GM23248 (cell line): ENCODE measurements at places on chromosomes 1 and 21. TPM values are rescaled to one million over a fixed set of nuclear protein-coding genes. Genes with fewer than 3 reads are reported as not detected.

- no peak overlapping the region for H3K27ac ChIP-seq
- no peaks in the 10 kb centered on the region for H3K4me1 ChIP-seq
- no peaks in the 10 kb centered on the region for H3K36me3 ChIP-seq
- no peak for DNase-seq
- no peak overlapping the region for H3K4me3 ChIP-seq
Observed at GRCh38 chr1:55962472-55962871, 616.9 kb downstream of the PLPP3 start.

- H3K4me1 ChIP-seq, result no peaks in the 10 kb centered on the region
- H3K36me3 ChIP-seq, result no peaks in the 10 kb centered on the region
- no peak overlapping the region for H3K4me3 ChIP-seq
- H3K27me3 ChIP-seq, result no peaks in the 10 kb centered on the region
- H3K27ac ChIP-seq, result no peak overlapping the region
Observed at GRCh38 chr1:3115275-3116149, 46.5 kb downstream of the PRDM16 start.

Gene ALPL
- total RNA-seq, result not detected in 2 replicates

DNA sequence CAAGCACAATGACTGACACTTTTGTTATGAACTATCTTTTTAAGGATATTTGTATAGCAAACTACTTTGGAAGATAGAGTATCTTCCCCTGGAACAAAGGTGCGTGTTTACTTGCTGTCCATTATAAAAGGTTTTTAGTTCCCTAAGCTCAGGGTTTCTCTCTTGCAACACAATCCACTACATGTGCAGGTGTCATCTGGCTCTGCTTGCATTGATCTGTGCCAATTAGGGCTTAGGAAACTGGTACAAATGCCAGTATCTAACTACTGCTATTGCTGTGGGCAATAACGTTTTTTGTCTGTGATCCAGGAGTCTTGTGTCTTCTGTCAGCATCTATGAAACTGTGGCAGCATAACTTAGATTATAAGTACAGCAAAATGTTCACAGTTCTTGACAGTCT, 68.3 kb upstream of the ABCD3 start:
- no peaks in the 10 kb centered on the region for H3K36me3 ChIP-seq
- no peak overlapping the region for H3K4me3 ChIP-seq
- H3K27me3 ChIP-seq, result peaks cover 38% of the 10 kb centered on the region
- H3K4me1 ChIP-seq, result no peaks in the 10 kb centered on the region
- no peak overlapping the region for H3K27ac ChIP-seq

Gene ZBTB17
- total RNA-seq, result 33.2 and 50.7 TPM in 2 replicates

Gene RER1
- 69.7 and 135 TPM in 2 replicates for total RNA-seq

Gene CD1C
- not detected in 2 replicates for total RNA-seq

DNA sequence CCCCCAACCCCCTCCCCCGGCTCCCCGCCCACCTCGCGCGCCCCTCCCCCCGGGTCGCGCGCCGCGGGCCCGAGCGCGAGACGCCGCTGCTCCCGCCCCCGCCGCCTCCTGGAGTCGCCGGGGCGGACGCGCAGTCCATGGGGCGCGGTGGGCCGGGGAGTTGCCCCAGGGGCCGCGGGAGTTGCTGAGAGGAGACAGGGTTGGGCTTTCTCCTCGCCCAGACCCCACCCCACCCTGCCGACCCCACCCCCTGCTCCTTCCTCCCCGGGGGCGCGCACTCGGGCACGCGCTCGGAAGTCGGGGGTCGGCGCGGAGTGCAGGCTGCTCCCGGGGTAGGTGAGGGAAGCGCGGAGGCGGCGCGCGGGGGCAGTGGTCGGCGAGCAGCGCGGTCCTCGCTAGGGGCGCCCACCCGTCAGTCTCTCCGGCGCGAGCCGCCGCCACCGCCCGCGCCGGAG, at the start of gene LAMC1:
Gene LAMC1 (plus strand): TSS at position 275 of the 455 bp plus-strand sequence. CDS start 297 bp downstream, outside the sequence.
- peaks cover 17% of the 10 kb centered on the region for H3K4me1 ChIP-seq
- H3K4me3 ChIP-seq, result peak within 1 kb of the TSS; percentile 97
- no peaks in the 10 kb centered on the region for H3K27me3 ChIP-seq
- peak within 1 kb of the TSS; percentile 98 for H3K27ac ChIP-seq
- peak; percentile 93 for DNase-seq
- H3K36me3 ChIP-seq, result peaks cover 16% of the 10 kb centered on the region; the same call in 1 of the 2 replicates

DNA sequence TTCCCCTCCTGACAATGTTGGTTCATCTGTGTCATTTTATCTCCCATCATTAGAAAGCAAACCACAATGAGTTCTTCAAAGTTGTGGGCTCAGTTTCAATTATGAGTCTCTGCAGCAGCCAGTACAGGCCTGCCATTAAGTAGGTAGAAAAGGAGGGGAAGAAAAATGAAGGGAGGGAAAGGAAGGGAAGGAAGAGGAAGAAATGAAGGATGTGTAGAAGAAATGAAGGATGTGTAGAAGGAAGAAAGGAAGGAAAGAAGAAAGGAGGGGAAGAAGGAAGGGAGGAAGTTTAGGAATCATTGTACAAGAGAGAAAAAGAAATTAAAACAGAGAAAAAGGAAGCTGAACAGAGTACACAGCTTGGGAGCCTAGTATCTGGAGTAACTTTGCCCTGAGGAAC, 498.3 kb upstream of the DAB1 start:
- H3K36me3 ChIP-seq, result no peaks in the 10 kb centered on the region
- DNase-seq, result no peak
- H3K4me1 ChIP-seq, result no peaks in the 10 kb centered on the region
- H3K27me3 ChIP-seq, result no peaks in the 10 kb centered on the region
- no peak overlapping the region for H3K4me3 ChIP-seq

Gene TESK2
- total RNA-seq, result 1.1 and 1.3 TPM in 2 replicates

- H3K27me3 ChIP-seq, result peaks cover 60% of the 10 kb centered on the region
- no peak for DNase-seq
- H3K36me3 ChIP-seq, result no peaks in the 10 kb centered on the region
- no peaks in the 10 kb centered on the region for H3K4me1 ChIP-seq
- H3K27ac ChIP-seq, result no peak overlapping the region
- no peak overlapping the region for H3K4me3 ChIP-seq
Observed at GRCh38 chr1:44524655-44525500, 119.8 kb downstream of the RNF220 start.

DNA sequence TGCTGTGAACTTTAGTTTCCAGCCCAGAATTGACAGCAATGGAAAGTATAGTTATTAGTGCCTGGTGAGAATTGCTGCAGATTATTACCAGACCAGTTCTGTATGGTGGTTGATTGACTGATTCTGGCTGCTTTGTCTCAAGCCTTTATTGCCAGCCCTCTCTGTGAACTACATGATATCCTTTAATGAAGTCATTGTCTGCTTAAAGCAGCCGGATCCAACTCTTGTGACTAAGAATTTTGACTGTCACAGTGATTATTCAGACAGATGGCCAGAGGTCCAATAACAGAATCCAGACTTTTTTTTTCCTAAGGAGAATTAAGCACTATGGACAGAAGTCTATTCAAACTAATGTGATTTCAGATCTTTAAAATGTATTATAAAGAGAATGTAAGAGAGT, 1548.6 kb upstream of the B3GALT2 start:
- H3K4me3 ChIP-seq, result no peak overlapping the region

DNA sequence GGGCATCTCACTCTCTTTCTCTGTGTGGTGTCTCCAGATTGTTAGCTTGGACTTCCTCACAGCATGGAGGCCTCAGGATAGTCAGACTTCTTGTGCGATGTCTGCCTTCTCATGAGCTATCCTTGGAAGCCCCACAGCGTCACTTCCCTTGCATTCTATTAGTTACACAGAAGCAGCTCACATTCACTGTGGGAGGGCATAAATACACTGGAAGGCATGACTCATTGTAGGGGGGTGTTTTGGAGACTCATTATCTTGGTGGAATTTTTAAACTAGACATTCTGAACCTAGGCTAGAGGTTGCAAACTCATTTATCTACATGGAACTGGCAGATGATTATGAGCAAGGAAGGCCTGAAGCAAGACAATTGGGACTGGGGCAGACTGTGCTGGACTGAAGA, 21.4 kb upstream of the FASLG start:
- DNase-seq, result peak; percentile 93
- peak overlapping the region; percentile 98 for H3K27ac ChIP-seq
- H3K27me3 ChIP-seq, result no peaks in the 10 kb centered on the region
- H3K4me3 ChIP-seq, result no peak overlapping the region

GRCh38 chr1:23084880-23085279, 65.6 kb downstream of the KDM1A start:
- no peak for DNase-seq
- H3K27me3 ChIP-seq, result no peaks in the 10 kb centered on the region
- peaks cover 46% of the 10 kb centered on the region for H3K36me3 ChIP-seq
- no peaks in the 10 kb centered on the region for H3K4me1 ChIP-seq
- H3K4me3 ChIP-seq, result no peak overlapping the region
- no peak overlapping the region for H3K27ac ChIP-seq

Gene DMBX1
- not detected in 2 replicates for total RNA-seq

Gene GPX7
- 38.7 and 44.7 TPM in 2 replicates for total RNA-seq

- H3K4me3 ChIP-seq, result no peak overlapping the region
- no peaks in the 10 kb centered on the region for H3K4me1 ChIP-seq
- no peak overlapping the region for H3K27ac ChIP-seq
- DNase-seq, result peak; percentile 79
- H3K36me3 ChIP-seq, result no peaks in the 10 kb centered on the region
Observed at GRCh38 chr1:85019994-85020393, 23.1 kb upstream of the MCOLN2 start.

- DNase-seq, result no peak
- H3K27me3 ChIP-seq, result no peaks in the 10 kb centered on the region
- H3K27ac ChIP-seq, result no peak within 1 kb of the TSS
- no peak within 1 kb of the TSS for H3K4me3 ChIP-seq
- no peaks in the 10 kb centered on the region for H3K4me1 ChIP-seq
Observed at GRCh38 chr1:54623216-54624007, at the start of gene FAM151A. Gene FAM151A (minus strand): TSS chr1:54623525. CDS start chr1:54623395, 130 bp downstream.

Gene CYP4A11
- total RNA-seq, result not detected in 2 replicates

Gene ST3GAL3
- total RNA-seq, result 13.8 and 13.9 TPM in 2 replicates

GRCh38 chr21:45797338-45797737, 153.8 kb downstream of the PCBP3 start:
- no peaks in the 10 kb centered on the region for H3K36me3 ChIP-seq
- H3K27me3 ChIP-seq, result 0 out of 2 replicates have a peak, but pooled peaks cover 5% of the 10 kb centered on the region
- H3K4me1 ChIP-seq, result no peaks in the 10 kb centered on the region
- H3K4me3 ChIP-seq, result no peak overlapping the region
- DNase-seq, result no peak

Gene MAP3K6
- 31.5 and 40.3 TPM in 2 replicates for total RNA-seq

DNA sequence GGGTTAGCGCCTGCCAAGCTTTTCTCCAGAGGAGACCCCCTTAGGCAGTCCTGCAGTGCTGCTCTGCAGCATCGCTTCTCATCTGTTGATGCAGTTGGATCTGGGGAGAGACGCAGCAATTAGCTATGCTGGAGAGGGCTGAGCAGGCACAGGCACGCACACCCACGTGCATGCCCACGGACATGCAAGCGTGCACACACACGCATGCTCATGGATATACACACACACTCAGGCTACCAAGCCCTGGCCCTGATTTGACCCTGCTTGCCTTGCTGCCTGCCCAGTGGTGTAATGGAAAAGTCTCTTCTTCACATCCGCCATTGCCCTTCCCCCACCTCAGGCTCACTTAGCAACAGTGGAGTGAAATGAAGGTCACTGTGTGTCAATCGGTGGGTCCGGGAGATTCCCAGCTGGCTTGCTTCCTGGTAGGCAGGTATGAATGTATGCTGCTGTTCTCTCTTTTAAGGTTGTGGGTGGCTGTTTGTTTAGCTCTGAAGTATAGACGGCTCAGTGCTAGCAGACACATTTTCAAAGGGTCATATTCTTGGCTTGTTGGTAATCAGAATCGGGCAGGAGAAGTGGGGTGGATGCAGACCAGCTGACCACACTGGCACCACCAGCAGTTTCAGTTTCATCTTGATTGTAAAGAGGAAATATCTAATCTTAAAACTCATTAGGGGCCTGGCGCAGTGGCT, 9.5 kb downstream of the ATP1B1 start:
- no peaks in the 10 kb centered on the region for H3K27me3 ChIP-seq
- no peak for DNase-seq
- H3K27ac ChIP-seq, result no peak overlapping the region
- H3K4me1 ChIP-seq, result peaks cover 39% of the 10 kb centered on the region
- H3K4me3 ChIP-seq, result no peak overlapping the region
- peaks cover 4% of the 10 kb centered on the region; the same call in 1 of the 2 replicates for H3K36me3 ChIP-seq

DNA sequence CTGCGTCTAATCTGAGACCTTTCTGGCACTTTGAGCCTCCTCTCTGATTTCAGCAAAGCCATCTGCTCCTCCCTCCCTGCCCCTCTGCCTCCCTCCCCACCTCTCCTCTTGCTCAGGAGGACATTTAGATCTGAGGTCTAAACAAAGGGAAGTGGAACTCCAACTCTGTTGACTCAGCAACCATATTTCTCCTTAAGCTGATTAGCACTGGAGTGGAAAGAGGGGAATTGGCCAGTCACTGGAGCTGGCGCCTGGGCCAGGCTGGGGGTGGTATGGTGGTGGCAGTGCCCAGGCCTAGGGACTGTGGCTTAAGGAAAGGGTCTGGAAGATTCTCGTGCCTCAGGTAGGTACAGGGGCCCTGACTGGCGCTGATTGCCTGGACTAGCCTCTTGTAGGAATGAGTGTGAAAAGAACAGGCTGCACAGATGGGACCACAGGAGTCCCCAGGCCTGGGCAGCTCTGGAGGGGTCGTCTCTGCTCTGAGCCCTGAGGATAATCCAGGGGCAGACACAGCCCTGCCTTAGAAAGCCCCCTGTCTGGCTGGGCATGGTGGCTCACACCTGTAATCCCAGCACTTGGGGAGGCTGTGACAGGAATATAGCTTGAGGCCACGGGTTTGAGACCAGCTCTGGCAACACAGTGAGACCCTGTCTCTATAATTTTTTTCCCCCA, 11.9 kb downstream of the SH2D2A start:
- H3K27ac ChIP-seq, result no peak overlapping the region
- DNase-seq, result peak; percentile 44
- no peak overlapping the region for H3K4me3 ChIP-seq
- H3K4me1 ChIP-seq, result peaks cover 32% of the 10 kb centered on the region
- no peaks in the 10 kb centered on the region for H3K27me3 ChIP-seq
- peaks cover 2% of the 10 kb centered on the region; the same call in 1 of the 2 replicates for H3K36me3 ChIP-seq

- H3K27me3 ChIP-seq, result no peaks in the 10 kb centered on the region
- DNase-seq, result no peak
- no peaks in the 10 kb centered on the region for H3K36me3 ChIP-seq
- H3K4me3 ChIP-seq, result no peak overlapping the region
- H3K27ac ChIP-seq, result no peak overlapping the region
Observed at GRCh38 chr1:88058205-88058604, 625.9 kb upstream of the PKN2 start.

Gene LRRC38
- total RNA-seq, result not detected in 2 replicates

Gene HSD3B2
- not detected in 2 replicates for total RNA-seq
